Caki2 (cell line): ENCODE measurements at places on chromosomes 2 and 18.
A peak's percentile ranks its signal among the peaks of the same experiment; 100 is the strongest.

DNA sequence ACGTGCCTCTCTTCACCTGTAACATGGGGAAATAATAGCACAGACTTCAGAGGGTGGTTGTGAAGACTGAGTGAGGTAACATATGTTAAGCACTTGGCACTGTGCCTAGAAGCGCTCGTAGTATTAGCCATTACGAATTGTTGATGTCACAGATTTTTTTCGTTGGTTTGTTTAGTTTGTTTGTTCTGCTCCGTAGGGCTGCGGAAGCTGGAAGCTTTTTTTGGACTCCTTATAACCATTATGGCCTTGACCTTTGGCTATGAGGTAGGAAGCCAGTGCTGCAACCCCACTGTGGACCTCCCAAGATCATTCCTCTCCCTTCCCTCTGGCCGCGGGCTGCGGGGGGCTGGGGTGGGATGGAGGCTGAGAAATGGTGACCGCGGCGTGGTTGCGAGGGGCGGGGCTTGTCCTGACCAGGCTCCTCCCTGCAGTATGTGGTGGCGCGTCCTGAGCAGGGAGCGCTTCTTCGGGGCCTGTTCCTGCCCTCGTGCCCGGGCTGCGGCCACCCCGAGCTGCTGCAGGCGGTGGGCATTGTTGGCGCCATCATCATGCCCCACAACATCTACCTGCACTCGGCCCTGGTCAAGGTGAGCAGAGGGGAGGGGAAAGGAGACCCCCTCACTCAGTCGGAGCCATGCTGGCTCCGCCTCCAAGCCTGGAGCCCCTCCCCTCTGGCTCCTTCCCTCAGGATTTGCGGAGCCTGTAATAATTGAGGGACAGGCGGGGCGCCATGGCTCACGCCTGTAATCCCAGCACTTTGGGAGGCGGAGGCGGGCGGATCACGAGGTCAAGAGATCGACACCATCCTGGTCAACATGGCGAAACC lies 5.5 kb downstream of the SLC11A1 start:
- DNase-seq: peak; percentile 89

GRCh38 chr2:101123795-101124471 lies 27.2 kb downstream of the TBC1D8 start:
- DNase-seq: no peak

DNA sequence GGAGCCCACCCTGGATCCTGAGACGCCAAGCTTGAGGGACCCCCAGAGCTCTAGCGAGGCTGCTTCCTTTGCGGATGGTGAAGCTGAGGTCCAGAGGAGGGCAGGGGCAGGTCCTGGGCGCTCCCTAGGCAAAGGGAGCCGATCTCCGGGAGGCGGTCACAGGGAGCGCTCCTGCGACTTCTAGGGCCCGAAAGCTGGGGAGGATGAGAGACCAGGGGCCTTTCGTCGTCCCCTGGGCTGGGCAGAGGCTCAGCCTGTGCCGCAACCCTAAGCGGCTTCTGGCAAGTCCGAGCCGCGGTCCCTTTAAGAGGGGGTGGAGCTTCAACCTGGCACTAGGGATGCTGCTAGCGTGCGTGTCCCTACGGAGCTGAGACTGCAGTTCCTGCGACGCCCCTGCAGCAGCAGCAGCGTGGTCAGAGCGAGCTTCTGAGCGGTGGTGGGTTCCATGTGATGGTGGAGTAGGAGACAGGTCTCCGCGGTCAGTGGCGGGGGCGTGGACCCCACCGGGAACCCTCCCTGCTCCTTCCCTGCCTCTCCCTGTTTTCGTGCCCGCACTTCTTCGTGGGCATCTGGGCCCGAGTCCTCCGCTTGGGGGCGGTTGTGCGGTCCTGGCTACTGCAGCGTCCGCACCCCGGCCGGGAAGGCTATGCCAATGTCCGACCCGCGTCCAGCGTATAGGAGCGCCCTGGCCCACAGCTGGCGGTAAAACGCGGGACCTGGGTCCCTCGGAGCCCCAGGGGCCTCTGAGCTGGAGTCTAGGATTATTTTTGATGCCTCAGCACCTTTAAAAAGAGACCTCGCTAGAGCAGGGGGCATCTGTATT lies 154.6 kb downstream of the CCDC74A start:
- peak; percentile 88 for DNase-seq

DNA sequence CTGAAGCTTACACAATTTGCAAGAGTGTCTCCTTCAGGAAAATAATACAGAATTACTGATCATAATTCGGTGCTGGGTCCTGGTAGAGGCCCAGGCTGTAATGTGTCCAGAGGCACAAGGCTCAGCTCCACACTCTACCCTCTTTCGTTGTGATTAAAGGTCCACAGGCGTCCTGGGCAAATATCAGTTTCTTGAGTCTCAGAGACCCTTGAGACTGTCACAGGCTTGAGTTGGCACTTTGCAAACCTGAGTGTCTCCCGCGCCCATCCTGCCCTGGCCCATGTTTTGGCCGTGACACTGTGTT lies 46.9 kb upstream of the SMAD7 start:
- no peak for DNase-seq

DNA sequence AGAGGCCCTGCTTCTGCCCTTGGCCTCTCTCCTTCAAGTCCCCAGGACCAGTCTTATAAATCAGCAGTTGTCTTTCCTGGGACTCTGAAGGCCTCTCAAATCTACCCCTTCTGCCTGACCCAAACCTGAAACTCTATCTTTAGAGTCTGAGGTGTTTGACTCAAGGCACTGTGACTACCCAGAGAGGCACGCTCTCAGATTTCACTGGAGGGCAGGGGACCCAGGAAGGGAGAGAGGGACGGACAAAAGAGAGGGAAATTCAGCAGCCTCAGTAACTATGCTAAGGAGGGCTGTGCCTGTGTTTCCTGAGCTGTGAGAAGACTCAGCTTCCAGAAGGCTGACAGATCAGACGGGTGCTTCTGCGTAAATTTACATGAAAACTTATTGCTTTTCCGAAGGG lies 217.8 kb downstream of the HAUS1 start:
- peak; percentile 45 for DNase-seq

- no peak for DNase-seq
Measured at GRCh38 chr2:30709516-30709915, 97.7 kb downstream of the CAPN13 start.

DNA sequence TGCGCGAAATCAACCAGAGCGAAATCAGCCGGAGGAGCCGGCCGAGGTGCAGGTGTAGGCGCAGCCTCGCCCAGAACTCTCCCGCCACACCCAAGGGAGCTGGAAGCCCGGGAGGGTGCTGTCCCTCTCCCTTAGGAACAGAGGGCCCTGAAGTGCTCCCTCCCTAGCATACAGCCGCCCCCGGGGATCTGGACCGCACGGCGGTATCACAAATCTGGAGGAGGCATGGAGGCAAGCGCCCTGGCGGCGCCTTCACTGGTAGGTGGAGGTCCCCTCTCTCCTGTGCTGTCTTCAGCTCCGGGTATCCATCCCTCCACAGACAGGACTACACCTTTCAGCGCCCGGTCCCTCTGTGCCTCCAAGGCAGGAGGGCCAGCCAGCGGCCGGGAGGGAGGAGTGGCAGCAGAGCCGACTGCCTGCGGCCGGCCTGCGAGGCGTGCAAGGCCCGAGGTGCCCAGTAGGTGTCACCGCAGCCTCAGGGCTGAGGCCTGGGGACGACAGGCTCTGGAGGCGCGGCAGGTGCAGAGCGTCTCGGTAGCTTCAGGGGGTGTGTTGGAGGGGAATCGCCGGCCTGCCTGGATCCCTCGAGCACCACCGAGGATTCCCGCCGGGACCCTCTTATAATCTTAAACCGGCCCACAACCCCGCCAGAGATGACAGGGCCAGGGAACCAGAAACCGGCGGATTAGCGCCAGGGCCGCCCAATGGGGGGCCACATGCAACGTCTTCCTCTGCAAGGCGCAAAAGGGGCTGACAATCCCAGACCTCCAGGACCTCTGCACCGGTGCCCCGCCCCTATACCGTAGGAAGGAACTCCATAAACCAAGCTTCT lies 2.8 kb downstream of the IHH start:
- peak; percentile 30 for DNase-seq

GRCh38 chr18:55286257-55286825 lies 301.7 kb downstream of the TCF4 start:
- no peak for DNase-seq

GRCh38 chr2:162477011-162477410 lies 133.1 kb downstream of the GCA start:
- DNase-seq: no peak

DNA sequence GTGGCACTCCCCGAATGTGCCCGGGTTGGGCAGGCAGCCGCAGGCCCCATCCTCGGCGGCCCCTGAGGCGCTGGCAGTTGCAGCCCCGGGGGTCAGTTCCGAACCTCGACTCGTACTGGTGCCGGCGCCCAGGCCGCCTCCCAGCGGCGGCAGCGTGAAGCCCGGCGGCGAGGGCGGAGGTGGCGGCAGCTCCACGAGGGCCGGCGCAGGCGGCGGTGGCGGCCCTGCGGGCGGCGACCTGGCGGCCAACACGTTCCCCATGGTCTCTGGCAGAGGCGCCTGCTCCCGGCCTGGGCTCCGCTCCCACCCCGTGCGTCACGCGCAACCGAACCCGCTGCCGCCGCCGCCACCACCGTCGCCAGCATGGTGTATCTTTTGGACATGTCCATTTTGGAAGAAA lies 196.3 kb downstream of the CCDC74A start:
- DNase-seq: no peak

DNA sequence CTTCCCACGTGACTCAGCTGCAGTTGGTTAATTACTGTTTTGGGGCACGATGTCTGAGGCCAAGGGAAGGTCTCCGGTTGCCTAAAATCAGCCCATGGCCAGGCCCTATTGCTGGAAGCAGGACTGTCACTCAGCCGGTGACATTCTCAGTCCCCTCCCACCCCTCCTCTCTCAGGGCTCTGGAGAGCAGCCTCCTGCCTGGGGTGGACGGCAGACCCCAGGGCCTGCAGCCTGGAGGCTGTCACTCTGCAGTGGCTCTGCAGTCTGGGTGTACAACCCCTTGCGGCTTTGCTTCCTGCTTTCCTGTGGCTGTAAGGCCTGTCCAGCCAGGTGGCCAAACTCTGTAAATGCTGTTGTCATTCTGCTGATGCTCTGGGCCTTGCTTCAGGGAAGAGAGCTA lies 32.8 kb downstream of the ZBTB7C start:
- DNase-seq: no peak

DNA sequence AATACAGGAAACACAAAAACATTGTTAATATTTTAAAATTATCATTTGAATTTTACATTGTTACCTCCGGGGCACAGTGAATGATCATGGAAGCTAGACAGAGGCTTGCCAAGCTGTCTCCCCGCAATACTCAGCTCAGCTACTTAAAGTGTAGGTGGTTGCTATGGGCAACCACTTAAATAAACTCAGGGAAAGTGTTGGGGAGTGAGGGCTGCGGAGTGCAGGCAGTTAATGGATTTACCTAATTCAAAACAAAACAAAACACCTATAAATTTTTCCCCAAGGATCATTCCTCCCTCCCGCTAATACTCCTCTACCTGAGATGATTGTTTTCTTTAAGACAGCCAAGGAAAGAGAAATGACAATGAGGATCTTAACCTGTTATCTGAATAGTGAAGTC lies 349.5 kb downstream of the TGIF1 start:
- DNase-seq: no peak

DNA sequence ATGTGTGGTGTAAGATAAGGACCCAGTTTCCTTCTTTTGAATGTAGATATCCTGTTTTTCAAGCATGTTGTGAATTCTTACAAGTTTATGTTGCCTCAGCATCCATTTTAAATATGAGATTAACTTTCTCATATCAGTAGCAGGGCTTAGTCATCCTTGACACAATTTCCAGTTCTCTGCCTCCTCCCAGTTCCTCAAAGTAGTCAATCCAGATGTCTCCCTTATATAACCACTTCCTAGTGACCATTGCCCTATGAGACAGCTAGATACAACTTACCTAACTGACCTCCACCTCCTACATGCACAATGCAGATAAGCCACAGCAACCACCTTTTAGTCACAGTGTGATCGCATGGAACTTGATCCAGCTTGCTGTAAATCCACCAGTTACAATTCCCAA lies 269.2 kb upstream of the ZNF521 start:
- no peak for DNase-seq

- no peak for DNase-seq
Measured at GRCh38 chr2:206422493-206422892, 20.8 kb upstream of the ADAM23 start.

- DNase-seq: no peak
Measured at GRCh38 chr18:69969491-69969890, 21.8 kb upstream of the CD226 start.
